ENCODE measurements at places on chromosomes 2 and 18.

- DNase-seq, result no peak
Measured at GRCh38 chr2:202529389-202529788, 105.4 kb upstream of the FAM117B start.

- no peak for DNase-seq
Measured at GRCh38 chr2:183522489-183523266, 398.4 kb downstream of the NUP35 start.

DNA sequence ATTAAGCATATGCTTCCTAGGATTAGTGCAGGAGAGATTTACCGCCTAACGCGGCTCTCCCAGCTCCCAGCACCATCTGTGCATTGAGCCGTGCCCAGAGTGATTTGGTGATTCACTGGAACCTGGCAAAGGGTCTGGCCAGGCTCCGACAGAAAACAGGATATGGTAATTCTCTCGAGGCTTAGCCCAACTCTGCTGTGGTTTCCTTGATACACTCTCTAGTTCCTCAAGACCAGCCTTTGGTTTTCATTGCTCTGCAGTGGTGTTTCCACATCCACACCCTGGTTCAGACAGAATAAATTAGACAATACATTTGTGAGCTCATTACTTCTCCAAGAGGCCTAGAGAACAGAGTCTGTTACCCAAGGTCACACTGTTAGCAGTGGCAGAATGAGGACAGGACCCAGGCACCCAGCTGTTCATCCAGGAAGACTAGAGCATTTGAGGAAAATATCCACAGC is 23.0 kb upstream of the SMAD2 start:
- DNase-seq, result no peak

GRCh38 chr18:70234667-70235459 is 29.4 kb upstream of the RTTN start:
- no peak for DNase-seq

DNA sequence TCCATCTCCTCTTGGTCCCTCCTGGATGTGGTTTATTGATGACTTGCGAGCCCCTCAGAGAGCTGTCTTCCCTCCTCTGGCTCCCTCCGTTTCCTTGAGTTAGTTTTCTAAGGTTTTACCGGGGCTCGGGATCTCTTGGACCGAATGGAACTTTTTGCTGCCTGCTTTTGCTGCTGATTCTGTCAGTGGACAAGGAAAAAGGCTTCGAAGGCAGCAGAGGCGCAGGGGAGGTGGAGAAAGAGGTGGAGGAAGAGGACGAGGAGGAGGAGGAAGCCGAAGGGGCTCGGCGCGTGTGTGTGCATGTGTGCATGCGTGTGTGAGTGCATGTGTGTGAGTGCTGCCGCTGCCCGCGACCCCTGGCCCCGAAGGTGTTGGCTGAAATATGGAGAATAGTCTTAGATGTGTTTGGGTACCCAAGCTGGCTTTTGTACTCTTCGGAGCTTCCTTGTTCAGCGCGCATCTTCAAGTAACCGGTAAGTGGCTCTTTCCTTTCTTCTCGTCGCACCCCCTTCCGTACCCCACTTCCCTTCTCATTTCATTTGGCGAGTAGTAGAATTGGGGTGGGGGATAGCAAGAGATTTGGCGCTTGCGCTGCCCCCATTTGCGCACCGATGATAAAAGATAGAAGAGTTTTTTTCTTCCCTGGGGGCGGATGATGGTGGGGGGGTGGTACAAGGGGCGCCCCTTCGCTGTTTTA is 557 bp downstream of the DCC start:
- DNase-seq, result no peak

- DNase-seq, result no peak
Measured at GRCh38 chr2:9092383-9093282, 89.1 kb upstream of the MBOAT2 start.

GRCh38 chr2:226306969-226307368 is 492.7 kb downstream of the IRS1 start:
- DNase-seq, result no peak

GRCh38 chr2:201913201-201913600 is 106.9 kb downstream of the CDK15 start:
- DNase-seq, result no peak

DNA sequence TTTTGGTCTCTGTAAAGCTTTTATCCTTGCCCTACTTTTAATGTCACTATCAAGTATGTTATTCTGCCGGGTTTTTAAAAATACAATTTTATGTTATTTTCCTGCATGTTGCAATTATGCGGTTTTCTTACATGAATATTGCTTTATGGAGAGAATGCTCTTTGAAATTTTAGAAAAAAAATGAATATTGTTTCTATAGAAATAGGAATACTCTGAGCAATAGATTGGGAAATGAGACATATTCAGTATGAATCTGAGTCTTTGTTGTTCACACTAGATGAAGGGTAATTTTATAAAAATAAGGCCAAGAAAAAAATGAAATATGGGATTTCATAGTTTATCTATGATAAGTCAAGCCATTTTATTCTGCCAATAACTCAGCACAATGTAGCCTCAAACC is 142.2 kb upstream of the DTNA start:
- no peak for DNase-seq

GRCh38 chr2:108588070-108588668 is 53.9 kb downstream of the LIMS1 start:
- peak; percentile 66 for DNase-seq

DNA sequence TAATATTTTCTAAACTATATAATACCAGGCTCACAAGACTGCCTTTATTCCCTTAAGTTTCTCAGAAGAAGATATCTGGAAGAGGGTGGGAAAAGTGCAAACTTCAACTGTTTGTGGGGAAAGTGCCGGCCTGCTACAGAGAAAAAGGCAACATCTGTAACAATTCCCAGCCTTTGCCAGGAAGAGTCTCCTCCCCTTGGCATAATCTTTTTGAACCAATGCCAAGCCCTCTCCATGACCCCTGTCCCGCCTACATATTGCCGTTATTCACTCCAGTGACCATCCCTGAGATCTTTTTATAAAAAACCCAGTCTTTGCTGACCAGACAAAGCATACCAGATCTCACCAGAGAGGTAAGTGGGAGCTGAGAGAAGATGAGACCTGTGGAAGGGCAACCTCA is at the start of gene REG3G:
REG3G (plus strand) TSS at position 282 of the 400 bp plus-strand sequence. CDS start 392 bp downstream, outside the sequence.
- no peak for DNase-seq

DNA sequence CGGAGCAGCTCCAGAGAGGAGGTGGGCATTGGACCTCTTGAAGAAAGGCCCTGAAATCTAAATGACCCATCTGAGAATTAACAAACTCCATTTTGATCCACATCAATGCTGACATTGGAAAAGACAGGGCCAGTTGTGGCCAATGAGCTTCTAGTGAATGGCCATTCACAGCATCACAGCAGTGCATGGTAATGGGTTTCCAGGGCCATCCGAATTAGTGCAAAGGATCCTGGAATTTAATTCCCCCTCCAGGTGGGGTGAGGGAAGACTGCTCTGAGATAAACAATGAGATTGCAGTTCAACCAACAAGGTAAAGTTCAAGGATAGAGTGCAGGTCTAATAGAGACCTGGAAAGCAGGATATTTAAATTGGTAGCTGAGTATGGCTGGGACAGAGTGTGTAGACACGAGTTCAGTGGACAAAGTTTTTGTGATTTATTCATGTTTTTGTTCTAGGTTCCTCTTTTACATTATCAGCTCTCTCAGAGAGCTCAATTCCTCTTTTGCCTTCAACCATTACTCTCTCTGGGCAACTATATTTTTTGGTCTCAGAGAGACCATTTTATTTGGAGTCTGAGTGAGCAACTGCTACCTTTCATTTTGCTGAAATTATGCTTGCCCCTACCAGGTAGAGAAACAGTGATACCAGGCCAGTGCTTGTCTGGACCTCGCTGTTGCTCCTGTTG is 5.0 kb downstream of the TACR1 start:
- DNase-seq, result no peak

DNA sequence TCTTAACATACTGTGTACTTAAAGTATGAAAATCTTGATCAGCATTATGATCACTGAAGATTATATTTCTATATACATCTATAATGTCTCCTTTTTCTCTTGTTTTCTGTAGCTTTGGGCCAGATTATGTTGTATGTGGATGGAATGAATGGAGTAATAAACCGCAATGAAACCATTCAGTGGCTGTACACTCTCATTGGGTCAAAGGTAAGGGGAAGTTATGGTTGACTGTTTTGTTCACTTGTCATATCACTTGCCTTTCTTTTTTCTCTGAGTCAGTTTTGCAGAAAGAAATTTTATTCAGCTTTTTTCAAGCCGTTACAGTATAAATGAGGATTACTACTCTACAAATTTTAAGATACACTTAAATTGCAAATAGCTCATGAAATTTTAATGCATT is 252.5 kb downstream of the TPGS2 start:
- no peak for DNase-seq

DNA sequence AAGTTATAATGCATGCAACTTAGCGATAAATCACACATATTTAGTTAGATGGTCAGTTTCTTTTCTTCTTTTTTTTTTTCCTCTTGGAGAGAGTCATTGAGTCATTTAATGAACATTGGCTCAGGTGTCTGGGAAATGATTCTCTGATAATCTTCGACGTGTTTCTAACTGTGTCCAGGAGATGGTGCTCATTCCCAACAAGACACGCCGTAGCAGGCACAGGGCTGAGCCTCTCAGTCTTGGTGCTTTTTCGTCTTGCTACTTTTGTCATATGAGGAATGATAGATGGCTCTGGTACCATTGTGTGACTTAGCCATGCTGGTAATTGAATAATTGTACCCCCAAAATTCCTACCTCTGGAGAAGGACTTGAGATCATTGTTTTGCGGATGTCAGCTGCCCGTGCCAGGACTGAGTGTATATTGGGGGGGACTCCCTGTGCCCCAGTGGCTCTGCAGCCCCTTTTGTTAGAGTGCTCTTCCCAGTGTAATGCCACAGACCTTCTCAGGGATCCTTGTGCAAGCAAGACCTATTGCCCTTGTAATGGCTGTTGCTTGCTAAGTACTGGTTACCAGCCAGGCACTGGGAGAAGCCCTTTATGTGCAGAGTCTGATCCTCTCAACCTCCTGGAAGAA is 107.6 kb upstream of the CYRIA start:
- DNase-seq, result no peak

DNA sequence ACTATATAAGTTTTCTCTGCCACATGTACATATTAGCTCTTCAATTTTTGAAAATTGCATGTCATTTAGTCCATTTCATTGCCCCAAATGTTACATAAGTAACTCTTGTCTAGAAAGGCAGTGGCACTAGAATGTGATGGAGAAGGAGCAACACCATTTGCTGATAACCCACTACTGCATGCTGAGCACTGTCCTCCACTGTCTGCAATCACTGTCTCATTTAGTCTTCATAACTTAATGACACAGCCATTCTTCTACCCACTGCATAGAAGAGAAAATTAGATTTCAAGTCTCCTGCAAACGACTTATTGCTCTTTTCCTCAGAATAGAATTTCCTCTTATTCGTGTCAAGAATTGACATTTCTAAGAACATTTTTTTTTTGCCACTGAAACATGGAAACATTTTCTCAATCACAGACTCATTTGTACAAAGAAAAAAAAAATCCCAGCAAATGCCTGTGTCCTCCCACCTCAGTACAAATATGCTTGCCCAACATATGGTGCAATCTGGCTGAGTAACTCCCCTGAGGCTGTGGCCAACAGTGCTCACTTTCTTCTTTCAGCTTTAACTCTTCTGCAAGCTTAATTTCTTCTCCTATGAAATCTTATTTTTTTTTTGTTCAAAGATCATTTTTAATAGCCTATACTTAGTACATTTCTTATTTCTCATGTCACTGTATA is 768.6 kb upstream of the HS6ST1 start:
- no peak for DNase-seq

GRCh38 chr2:113877711-113878598 is 11.9 kb upstream of the ACTR3 start:
- DNase-seq, result peak; percentile 20

All from hematopoietic multipotent progenitor cell treated with erythropoietin and hydrocortisone succinate and interleukin-3 and kit ligand, for 17 days (in vitro differentiated cells).